ENCODE measurements at places on chromosomes 7 and 10. TPM values are rescaled to one million over a fixed set of nuclear protein-coding genes. Genes with fewer than 3 reads are reported as not detected.

MKX gene
- 10.5 TPM for total RNA-seq

- no peak for DNase-seq
Observed at GRCh38 chr7:88200261-88200660, 19.6 kb downstream of the SRI start.

- DNase-seq, result no peak
Observed at GRCh38 chr7:17043012-17043877, 161.5 kb upstream of the AGR3 start.

LIPF gene
- not detected for total RNA-seq

RPEL1 gene
- total RNA-seq, result not detected

Measured in dorsolateral prefrontal cortex (tissue), 122 donors.